ENCODE measurements at places on chromosomes 4 and X.

DNA sequence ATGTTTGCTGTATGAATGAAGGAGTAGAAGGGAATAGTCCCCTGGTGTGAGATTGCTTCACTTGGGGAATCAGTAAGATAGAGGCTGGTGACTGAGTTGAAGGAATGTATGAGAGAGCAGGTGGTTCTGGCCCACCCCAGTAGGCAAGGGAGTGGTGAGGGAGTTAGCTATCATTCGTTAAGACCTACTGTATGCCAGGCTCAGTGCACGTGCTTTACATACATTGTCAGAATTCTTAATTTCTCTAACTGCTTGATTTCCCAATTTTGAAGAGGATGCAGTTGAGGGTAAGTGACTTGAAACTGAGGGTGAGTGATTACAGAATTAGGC, 700 bp downstream of the VMA21 start:
- peak; percentile 4 for DNase-seq

DNA sequence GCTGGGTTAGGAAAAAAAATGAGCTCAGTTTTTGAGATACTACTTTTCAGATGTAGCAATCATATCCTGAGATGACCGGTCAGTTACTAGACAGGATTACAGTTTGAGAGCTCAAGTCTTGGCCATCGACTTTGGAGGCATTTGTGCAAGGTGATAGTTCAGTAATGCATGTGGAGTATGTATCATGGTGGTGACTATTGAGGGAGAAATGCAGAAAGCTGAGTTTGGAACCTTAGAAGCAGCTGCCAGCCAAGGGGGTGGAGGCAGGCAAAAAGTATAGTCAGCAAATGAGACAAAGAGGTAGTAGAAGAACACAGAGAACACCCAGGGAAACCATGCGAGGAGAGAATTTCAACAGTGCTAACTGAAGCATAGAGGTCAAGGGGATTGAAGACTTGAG, 48.7 kb upstream of the SLC4A4 start:
- no peak for DNase-seq

GRCh38 chrX:78330540-78330939, 3.1 kb upstream of the CYSLTR1 start:
- DNase-seq: no peak

DNA sequence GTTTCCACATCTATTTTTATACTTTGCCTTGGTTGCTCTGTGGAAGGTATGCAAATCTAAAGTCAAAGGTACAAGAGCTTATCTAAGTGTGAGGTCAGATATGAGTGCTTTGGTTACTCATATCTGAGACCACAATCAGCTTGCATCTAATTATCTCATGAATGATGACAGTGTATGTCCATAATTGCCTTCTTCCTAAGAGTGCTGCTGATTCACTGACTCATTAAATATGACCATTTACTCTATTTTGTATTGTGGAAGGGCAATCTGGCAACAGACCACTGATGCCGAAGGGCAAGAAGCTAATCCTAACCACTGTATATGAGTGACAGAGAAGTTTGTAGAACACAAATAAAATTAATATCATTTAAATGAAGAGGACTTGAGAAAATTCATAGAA, 1190.2 kb upstream of the AGA start:
- no peak for DNase-seq

DNA sequence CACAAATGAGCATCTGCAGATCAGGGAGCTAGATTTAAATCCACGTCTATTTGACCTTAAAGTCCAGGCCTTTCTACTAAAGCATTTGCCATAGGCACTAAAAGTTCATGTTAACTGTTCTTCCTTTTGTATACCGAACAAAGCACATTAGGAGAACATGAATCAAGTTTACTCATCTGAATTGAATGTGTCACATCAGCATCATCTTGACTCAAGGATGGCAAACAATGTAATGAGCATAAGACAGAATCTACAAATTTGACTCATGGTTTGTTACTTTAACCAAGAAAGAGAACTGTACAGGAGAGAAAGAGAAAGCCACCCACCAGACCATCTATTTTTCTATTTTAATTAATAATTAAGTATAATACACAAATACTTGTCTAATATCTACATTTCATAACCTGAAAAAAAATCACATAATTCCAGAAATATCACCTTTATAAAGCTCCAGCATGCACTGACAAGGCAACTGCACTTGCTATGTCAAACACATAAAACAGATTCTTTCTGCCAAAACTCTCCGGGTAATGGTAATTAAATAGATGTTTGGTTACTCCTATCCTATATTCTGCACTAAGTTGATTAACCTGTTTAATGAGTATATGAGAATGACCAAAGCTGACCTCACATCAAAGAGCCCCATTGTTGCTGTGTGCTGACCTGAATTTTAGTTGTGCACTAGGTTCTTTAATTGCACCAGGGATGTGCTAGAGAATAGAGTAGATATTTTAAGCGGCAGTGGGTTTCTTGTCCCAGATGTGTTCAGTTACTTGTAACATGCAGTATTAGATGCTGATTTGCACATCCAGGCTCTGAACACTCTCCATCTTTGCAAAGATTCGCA, 42.5 kb upstream of the LEF1 start:
- no peak for DNase-seq

DNA sequence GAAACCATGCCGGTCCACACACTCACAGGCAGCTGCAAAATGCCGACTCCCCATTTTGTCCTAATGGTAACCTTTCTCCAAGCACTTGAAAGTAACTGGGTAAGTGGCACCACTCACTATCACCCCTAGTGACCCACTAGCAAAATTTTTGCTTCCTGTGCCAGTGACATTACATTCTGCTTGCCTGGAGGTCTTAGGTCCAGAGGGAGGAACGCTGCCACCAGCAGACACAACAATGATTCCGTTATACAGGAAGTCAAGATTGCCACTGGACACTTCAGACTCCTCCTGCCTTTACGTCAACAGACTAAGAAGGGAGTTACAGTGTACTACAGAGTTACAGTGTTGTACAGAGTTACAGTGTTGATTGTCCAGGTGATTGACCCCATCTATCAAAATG, 11.8 kb upstream of the TMEM192 start:
- DNase-seq: no peak

DNA sequence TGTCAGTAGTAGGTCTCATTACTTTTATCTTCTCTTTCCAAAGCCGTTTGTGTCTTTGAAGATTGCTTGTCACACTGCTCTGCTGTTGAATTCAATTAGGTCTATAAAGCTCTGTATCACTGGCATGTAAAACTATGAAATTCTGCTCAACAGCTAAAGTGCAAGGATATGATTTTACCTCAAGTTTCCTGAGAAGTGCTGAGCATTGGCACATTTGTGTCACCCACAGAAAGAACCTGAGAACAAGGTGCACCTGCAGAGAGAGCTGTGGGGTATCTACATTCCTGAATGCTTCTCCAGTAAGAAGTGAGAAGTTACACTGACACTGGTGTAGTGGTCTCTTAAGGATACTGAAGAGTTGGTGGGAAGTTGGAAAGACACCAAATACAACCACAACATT, 274.0 kb downstream of the INPP4B start:
- DNase-seq: no peak

DNA sequence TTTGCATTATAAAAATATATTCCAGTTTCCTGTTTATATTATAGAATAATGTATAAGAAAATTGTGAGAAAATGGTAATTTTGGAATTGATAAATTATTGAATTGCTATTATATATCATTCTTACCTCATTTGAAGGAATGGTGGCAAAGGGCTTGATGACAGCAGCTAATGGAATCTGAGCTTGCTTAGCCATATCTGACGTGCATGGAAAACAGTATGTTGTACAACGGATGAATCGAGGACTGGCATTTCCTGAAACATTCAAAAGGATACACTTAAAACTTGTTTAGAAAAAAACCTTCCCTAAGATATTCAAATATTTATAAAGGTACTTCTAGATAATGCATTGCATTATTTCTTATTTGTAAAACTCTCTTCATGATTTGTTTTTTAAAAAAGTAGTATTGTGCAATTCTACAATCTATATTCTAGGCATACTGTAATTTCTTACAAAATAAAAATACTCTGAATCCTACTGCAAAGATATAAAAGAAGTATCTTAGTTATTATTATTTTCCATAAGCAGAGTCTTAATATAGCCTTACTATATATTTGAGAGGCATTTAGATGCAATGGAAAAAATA, 38.3 kb downstream of the SEC24D start:
- DNase-seq: peak; percentile 85

- no peak for DNase-seq
Measured at GRCh38 chr4:22245294-22245693, 270.6 kb downstream of the ADGRA3 start.

DNA sequence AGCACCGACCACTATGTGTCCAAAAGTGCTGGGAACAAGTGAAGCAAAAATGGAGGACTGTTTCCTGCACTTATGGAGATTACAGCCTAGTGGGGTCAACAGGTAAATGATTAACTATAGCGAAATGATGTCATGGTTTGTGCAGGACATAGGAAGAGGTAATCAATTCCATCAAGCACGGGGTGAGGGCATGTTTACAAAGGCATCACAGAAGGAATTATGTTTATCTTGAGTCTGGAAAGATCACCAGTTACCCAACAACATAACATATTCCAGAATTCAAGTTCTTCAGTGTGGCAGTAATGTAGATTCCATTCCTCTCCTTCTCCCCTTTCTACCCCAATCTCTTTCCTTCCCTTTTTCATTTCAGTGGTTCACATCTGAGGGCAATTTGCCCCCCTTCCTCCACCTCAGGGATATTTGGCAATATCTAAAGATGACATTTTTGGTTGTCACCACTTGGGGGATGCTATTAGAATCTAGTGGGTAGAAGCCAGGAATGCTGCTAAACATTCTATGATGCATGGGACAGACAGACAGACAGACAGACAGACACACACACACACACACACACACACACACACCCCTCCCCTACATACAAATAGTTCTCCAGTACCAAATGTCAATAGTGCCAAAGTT, 24.1 kb downstream of the FAM47E start:
- no peak for DNase-seq

DNA sequence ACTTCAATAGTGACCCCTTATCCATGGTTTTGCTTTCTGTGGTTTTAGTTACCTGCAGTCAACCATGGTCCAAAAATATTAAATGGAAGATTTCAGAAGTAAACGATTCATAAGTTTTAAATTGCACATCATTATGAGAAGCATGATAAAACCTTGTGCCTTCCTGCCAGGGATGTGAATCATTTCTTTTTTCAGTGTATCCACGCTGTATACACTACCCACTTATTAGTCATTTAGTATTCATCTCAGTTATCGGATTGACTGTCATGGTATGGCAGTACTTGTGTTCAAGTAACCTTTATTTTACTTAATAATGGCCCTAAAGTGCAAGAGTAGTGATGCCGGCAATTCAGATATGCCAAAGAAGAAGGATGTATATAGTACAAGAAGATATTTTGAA, 37.7 kb upstream of the TASL start:
- peak; percentile 21 for DNase-seq
